ENCODE measurements at places on chromosomes 2 and 18.

DNA sequence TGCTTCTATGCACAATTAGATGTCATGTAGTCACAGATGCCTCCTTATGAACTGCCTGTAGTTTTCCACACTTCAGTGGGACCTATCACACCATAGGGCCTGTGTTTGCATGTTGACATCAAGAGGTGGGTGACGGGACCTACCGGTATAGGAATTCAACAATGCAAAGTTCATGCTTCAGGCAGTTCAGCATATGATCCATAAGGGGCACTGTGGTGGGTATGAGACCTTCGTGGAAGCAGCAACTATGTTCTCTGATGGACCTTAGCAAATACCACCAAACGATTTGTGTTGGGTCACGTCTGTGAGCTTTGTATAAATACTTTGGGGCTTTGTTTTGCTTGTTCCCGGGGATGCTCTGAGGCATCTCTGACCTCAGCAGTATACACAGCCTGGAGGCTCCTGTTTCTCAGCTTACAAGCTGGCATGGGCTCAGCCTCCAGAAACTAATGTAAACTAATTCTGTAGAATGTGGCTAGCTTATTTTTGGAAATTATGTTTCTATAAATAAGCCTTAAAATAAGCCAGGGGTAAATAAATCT lies 111.6 kb downstream of the DTNA start:
- DNase-seq: no peak

GRCh38 chr2:169109502-169110409 lies 40.4 kb downstream of the DHRS9 start:
- peak; percentile 60 for DNase-seq

DNA sequence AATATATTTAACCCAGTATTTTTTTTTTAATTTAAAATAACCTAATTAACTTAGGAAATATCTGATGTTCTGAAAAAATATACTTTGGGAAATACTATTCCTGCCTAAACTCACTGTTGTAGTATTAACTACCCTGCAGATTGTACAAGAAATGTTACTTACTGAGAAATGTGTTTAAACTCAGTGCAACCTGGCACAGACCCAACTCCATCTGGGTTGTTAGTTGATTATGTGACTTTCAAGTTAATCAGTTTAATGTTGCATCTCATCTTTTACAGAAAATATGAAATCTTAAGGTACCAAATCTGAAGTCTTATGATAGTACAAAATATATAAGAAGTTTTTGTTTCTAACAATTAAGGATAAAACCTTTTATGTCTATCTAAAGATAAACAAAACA lies 27.3 kb downstream of the VAPA start:
- DNase-seq: no peak

DNA sequence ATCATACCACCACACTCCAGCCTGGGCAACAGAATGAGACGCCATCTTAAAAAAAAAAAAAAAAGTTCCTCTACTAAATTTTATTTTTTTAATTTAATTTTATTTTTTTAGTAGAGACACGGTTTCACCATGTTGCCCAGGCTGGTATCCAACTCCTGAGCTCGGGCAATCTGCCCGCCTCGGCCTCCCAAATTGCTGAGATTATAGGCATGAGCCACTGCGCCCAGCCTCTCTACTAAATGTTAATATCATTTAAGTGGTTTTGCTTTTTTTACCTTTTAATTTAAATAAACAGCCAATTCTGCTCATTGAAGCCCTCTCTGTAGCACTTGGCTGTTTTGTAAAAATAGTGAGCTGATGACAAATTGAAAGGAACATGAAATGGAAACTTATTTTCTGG lies 9.2 kb downstream of the RAB17 start:
- no peak for DNase-seq

- DNase-seq: no peak
Measured at GRCh38 chr18:12631831-12632477, 26.0 kb downstream of the SPIRE1 start.
